ENCODE measurements at places on chromosomes 11 and 22.
A peak's percentile ranks its signal among the peaks of the same experiment; 100 is the strongest.

DNA sequence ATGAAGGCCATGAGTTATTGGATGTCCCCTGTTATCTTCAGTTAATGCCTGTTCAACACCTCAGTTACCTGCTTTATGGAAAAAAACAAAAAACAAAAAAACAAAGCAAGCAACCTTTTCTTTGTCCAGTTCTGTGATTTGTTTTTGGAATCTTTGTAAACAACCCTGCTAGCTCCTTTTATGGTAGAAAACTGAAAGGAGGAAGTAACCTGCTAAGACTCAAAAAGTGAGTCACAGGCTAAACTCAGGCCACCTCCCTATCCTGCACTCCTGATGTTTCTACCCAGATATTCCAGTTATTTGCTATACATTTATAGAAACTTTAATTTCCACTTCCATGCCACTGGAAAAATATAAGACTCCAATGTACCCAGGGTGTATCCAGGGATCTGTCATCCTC, 20.6 kb upstream of the TLCD5 start:
- DNase-seq: no peak

DNA sequence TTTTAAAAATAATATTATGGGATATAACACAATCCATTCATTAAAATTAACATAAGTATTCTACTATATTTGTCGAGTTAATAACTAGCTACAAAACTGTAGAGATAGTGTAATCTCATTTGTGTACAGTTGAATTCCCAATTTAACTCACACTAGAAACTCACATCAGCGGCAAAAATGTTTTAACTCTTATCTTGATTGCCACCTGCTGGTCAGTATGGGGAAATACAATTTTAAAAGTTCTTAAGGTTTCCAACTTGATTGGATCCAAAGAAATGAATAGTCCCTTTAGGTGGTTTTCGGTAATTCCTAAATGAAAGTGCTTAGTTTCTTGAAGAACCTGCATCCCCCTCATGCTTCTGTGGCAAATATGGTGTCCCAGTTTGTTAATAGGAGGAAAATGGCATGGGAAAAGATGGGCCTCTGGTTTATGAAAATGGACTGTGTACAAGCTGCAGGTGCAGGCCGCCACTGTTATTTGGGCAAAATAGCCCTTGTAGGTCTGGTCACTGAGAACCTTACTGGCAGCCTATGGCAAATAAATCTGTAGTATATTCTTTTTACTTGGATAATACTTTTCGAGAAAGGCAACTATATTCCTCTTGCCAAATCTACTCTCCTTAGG, 33.7 kb upstream of the SLC17A6 start:
- peak; percentile 48 for DNase-seq

- peak; percentile 51 for DNase-seq
Observed at GRCh38 chr11:46117842-46118241, 3.4 kb downstream of the PHF21A start.

DNA sequence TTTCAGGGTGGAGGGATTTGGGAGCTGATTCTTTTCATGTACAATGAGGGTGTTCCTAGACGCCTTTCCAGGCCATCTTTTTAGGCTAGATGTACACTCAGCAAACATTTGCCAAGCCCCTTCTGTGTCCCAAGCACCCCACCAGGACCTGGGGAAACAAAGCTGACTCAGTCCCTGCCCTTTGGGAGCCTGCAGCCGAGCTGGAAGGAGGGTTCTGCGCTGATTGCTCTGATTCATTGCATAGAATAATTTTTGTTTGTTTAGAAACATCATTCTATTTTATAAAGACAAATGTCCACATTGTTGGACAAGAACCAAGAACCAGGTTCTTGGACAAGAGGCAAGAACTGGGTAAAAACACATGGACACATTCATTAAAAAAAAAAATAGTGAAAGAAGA, 16.7 kb downstream of the TP53AIP1 start:
- DNase-seq: no peak

DNA sequence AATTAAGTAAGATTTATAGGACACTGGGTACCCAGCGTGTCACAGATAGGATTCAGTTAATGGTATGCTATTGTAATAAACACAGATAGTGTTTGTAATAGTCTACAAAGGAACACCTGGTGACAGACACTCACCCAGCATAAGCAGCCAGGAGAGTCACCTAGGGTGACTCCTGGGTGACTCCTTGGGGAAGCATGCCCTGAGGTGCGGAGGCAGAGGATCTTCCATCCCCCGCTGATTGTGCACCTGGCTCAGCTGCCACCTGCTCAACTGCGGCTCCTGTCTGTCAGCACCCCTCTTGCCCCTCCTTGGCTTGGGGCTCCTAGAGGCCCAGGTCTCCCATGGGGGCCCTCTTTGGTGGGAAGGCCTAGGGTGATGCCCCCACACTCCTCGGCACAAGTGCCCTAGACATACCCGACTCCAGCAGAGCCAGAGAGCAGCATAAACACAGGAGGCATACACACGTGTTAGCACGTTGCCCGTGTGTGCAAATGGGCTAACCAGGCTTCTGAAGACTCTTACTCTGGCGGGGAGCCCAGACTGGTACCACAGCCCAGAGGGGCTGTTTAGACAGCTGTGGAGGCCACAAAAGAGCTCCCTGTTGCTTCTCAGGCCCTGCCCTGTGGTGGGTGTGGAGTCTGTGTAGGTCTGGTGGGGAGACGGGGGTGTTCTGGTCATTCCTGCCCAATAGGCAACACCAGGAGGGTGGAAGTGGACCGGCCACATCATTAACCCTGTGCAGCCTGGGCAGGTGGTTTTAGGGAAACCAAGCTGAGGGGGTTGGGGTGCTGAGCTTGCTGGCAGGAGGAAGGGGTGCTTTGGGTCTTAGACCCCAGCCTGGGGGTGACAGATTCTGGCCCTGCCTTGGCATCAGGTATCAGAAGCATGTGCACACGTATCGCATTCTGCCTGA, 3.0 kb downstream of the INPPL1 start:
- no peak for DNase-seq

GRCh38 chr11:75325713-75326438, 25.6 kb downstream of the ARRB1 start:
- peak; percentile 72 for DNase-seq

DNA sequence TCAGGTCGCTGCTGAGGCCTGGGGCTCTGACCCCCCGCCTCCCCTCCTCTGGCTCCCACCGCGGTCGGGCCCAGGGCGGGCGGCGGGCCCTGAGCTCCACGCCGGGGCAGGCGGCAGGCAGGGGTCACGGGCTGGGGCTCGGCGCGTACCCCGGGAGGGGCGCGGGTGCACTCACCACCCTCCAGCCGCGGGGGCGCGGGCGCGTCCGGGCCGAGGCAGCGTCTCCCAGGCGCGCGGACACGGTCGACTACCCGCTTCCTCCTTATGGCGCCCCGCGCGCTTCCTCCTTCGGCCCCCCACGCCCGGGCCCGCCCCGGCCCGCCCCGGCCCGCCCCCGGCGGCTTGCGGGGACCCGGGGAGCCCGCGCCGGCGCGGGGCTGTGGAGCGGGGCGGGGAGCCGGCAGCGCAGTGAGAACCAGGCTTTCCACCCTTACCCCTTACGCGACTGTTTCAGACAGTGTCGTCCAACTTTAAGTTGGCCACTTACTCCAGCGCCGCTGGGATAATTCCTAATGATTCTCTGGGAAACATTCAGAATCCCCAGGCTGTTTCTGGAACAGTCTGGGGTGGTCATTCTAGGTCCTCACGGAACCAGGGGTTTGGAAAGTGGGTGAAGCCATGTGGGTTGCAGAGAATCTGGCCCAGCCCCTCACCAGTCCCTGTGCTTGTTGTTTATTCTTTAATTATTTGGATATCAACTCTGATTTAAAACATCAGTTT, at the start of gene BID:
TSS of gene BID (minus strand) at position 264 of the 720 bp plus-strand sequence. CDS start 24,353 bp downstream, outside the sequence.
- DNase-seq: peak; percentile 31

GRCh38 chr22:37777122-37777687, 30.5 kb upstream of the GCAT start:
- DNase-seq: peak; percentile 50

- DNase-seq: no peak
Observed at GRCh38 chr11:113947994-113948393, 26.9 kb upstream of the HTR3A start.

DNA sequence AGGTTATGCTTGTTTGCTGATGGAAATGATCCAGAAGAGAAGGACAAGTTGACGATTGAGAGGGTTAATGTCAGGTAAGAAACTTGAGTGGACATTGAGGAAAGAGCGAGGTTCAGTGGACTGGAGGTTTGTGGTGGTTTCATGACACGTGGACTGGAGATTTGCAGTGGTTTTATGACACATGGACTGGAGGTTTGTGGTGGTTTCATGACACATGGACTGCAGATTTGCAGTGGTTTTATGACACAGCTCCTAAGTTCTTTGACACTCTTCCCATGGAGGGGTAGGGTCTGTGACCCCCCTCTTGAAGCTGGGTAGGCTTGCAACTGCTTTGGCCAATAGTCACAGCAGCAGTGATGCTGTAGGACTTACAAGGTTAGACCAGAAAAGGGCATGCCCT, 5.4 kb upstream of the MAPK8IP2 start:
- DNase-seq: no peak

GRCh38 chr11:118265954-118266353, 1.9 kb upstream of the MPZL2 start:
- no peak for DNase-seq

DNA sequence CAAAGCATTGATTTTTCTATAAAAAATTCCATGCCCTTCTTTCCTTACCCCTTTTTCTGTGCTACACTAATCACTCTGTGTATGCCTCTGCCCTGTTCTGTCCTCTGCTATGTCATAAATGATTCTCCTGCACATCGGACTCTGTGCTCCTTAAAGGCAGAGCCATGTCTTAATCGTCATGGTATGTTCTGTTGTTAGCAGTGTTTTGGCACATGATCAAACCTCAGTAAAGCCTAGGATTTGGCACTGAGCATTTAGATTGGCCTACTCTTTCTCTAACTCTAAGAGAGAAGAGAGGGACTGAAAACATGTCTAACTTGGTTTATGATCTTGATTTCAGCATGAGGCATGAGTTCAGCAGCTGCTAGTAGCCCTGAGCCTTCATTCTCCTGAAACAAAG, 266.9 kb downstream of the AASDHPPT start:
- no peak for DNase-seq

DNA sequence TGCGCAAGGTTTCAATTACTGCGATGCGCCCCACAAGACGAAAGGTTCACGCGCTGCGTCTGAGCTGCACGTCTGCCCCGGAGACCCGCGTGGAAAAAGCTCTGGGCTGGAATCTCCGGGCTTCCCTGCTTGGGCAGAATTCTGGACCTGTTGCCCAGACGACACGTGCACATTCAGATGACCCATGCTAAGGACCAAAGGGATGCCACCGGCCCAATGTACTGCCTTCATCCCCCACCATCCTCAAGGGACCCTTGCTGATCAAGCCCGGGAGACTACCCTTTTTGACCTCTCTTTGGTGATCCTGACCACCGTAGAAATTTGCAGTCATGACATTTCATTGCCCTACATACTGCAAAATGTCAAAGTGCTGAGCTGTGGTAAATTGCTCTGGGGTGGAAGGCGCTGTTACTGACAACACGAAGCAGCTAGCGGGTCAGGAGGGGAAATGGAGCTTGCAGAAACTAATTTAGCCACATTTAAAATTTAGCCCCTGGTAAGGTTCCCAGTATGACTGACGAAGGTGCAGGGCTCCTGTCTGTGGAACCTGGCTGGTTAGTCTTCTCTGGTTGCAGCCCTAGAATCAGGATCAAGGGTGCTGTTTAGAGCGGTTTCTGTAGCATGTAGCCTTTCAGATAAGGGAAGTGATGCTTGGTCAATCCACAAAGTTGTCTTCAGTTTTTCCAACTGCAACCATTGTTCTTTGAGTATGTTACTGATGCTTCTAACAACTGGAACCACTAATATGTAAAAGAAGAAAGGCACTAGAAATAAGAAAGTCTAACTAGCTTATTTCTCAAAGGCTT, 81.9 kb downstream of the PRR5L start:
- DNase-seq: no peak

- no peak for DNase-seq
Observed at GRCh38 chr11:57269571-57270021, 32.5 kb upstream of the APLNR start.

- peak; percentile 68 for DNase-seq
Observed at GRCh38 chr11:77065878-77066228, 918 bp upstream of the CAPN5 start.

GRCh38 chr11:93279851-93280347, 50.6 kb upstream of the DEUP1 start:
- no peak for DNase-seq

DNA sequence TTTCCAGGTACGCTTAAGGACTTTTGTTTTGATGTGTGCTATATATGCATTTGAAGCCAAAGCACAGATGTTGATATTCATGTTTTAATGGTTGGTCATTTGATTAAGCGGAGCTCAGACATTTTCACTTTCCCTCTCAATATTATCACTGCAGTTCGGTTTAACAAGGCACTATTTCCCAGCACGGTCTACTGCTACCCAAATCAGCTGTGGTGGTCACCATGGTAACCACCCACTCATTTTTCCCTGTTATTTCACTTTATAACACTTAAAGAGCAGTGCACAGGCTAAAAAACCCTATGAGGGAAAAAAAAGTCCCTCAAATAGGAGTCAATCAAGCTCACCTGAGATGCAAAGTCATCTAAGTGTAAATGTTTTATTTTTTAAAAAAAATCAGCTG, 439.6 kb upstream of the CCDC90B start:
- DNase-seq: no peak

- DNase-seq: no peak
Observed at GRCh38 chr11:31643857-31644256, 134.3 kb downstream of the ELP4 start.

- DNase-seq: peak; percentile 93
Observed at GRCh38 chr11:74592441-74593362, at the start of gene POLD3. Gene POLD3, plus strand, starts transcription at chr11:74592582. Its CDS starts 77 bp downstream, at chr11:74592659.

GRCh38 chr11:42257534-42257933, 798.1 kb upstream of the LRRC4C start:
- no peak for DNase-seq

GRCh38 chr11:27025957-27026733, 14.5 kb upstream of the BBOX1 start:
- DNase-seq: no peak

GRCh38 chr11:68090706-68091105, 30.5 kb downstream of the CHKA start:
- DNase-seq: peak; percentile 48

DNA sequence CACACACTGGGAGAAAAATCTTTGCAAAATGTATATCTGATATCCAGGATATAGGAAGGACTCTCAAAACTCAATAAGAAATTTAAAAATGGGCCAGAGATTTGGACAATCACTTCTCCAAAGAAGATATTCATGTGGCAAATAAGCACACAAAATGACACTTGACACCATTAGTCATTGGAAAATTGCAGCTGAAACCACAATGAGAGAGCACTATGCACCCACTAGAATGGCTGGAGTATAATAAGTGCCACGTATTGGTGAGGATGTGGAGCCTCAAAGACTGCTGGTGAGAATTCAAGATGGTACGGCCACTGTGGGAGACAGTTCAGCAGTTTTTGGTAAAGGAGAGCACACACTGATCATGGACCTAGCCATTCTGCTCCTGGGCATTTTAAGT, 12.8 kb upstream of the OSBPL5 start:
- DNase-seq: no peak

GRCh38 chr11:118338637-118339061, 3.9 kb downstream of the CD3D start:
- DNase-seq: peak; percentile 62

GRCh38 chr11:34358728-34359547, 1.1 kb upstream of the ABTB2 start:
- DNase-seq: peak; percentile 89

GRCh38 chr11:34976496-34977088, 60.2 kb downstream of the PDHX start:
- DNase-seq: no peak

GRCh38 chr11:29251738-29252137, 765.1 kb downstream of the KCNA4 start:
- DNase-seq: no peak

Measured in hematopoietic multipotent progenitor cell treated with erythropoietin and hydrocortisone succinate and interleukin-3 and kit ligand, for 8 days (in vitro differentiated cells).